ENCODE measurements at places on chromosomes 13 and 19.

GRCh38 chr13:48266701-48267639 is 34.0 kb downstream of the ITM2B start:
- DNase-seq: no peak

- peak; percentile 28 for DNase-seq
Observed at GRCh38 chr19:40596608-40597328, 4.4 kb upstream of the LTBP4 start.

DNA sequence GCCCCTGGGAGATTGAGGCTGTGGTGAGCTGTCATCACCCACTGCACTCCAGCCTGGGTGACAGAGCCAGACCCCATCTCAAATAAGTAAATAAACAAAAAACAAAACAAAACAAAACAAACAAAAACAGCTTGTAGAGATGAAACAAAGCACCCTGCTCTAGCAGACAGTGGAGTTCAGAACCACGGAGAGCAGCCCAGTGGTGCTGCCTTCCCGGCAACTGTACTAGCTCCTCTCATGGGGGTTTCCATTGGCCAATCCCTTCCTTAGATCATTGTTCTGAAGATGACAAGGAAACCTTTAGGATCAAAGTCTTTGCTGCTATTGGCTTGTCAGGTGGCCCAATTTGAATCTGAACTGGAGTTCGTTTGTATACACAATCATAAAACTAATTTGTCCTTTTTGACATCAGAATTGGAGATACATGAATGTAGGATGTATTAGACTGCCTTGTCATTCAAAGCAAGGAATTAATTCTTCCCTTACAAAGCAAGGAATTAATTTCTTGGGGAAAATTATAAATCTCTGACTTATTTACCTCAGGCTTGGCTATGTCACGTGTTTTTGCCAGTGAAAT is 19.7 kb upstream of the SYCN start:
- DNase-seq: peak; percentile 15

DNA sequence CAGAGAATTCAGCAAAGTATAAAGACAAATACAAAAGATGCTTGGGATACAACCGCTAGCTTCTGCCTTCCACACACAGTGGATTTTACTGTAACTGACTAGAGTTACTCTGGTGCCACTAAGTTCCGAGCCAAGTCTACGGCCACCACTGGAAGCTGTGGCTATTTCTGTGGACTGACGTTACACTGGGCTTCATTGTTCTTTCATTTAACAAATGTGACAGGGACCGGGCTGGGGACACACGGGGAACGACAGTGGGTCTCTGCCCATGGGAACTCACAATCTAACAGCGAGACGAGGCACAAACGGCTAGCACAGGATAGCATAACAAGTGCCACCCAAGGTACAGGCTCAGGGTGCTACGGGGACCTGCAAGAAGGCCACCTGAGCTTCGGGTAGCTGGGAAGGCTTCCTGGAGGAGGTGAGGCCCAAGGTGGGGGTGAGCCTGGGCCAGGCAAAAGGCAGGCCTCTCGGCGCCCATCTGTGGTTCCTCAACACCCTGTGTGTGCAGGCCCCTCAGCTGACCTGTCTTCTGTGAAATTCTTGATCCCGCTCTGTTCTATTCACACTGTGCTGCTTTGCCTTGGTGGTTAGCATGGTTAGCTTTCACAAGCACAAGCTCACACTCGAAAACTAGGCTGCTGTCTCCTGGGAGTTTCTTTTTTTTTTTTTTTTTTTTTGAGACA is 10.3 kb upstream of the IL4I1 start:
- no peak for DNase-seq

DNA sequence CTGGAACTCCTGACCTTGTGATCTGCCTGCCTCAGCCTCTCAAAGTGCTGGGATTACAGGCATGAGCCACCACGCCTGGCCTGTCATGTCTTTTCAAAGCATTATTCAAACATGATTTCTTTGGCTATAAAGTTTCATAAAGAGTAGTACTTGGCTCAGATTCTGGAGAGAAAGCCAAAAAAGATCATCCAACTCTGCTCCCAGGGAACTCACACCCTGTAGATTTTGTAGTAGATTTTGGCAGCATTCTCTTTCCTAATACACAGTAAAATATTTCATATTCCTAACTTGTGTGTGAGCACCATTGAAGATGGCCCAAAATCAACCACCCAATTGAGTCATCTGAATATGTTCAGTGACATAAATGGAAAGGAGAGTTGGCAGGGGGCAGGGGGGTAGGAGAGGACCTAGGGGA is 48.4 kb downstream of the CAB39L start:
- no peak for DNase-seq

GRCh38 chr13:80830431-80830830 is 489.5 kb upstream of the SPRY2 start:
- DNase-seq: no peak

GRCh38 chr19:38392707-38393308 is 4.3 kb downstream of the SPRED3 start:
- DNase-seq: peak; percentile 49

GRCh38 chr19:4172861-4173473 is 9.4 kb downstream of the SIRT6 start:
- DNase-seq: peak; percentile 53

- DNase-seq: peak; percentile 31
Observed at GRCh38 chr19:40549007-40549708, 27.5 kb upstream of the SHKBP1 start.

- DNase-seq: no peak
Observed at GRCh38 chr13:76009267-76009890, 373.2 kb downstream of the LMO7 start.

GRCh38 chr19:4393947-4394590 is 6.3 kb downstream of the SH3GL1 start:
- DNase-seq: no peak

DNA sequence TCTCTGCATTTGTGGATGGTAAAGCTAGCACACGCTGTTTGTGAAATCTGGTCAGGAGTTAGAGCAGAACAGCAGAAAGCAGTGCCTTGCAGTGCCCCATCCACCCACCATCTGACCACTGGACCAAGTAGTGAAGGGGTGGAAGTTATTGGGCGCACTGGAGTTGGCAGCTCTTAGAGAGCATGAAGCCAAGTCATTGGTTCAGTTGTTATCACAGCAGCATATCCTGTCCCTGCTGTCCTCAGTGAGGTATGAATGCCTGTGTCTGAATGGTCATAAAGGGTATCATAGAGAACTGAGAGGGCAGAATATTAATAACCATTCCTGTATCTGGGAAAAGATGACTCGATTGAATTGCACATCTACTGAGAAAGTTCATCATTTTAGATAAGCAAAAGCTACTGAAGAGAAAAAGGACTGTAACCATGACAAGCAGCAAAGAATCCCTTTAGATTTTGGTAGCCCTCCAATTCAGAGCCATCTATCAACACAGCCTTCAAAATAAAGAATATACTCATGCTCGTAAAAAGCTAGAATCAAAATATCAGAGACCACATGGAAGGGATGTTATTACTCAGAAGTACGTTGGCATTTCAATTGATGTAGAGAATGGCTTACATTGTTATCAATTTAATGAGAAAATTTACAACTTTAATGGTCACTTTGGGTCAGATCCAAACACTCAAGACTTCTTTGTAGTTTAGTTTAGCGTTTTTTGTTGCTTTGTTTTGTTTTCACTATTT is 919.0 kb downstream of the EFNB2 start:
- no peak for DNase-seq

GRCh38 chr19:38682872-38683392 is 35.5 kb downstream of the ACTN4 start:
- no peak for DNase-seq

- no peak for DNase-seq
Observed at GRCh38 chr13:114054264-114054663, 78.2 kb downstream of the RASA3 start.

GRCh38 chr19:7522072-7522922 is at the start of gene MCOLN1:
TSS of gene MCOLN1 (plus strand) at chr19:7522624. CDS start at chr19:7522751, 127 bp downstream.
- DNase-seq: peak; percentile 96

- DNase-seq: no peak
Observed at GRCh38 chr19:41799444-41800000, 3.1 kb downstream of the CEACAM3 start.

GRCh38 chr13:33799950-33800592 is 17.9 kb upstream of the RFC3 start:
- DNase-seq: no peak

- DNase-seq: no peak
Observed at GRCh38 chr13:66265371-66265770, 964.8 kb downstream of the PCDH9 start.

- peak; percentile 39 for DNase-seq
Observed at GRCh38 chr19:55071129-55071502, 4.6 kb upstream of the EPS8L1 start.

- DNase-seq: peak; percentile 40
Observed at GRCh38 chr13:57627663-57628062, 3.9 kb upstream of the PCDH17 start.
